Activated CD4-positive, alpha-beta T cell treated with anti-CD3 and anti-CD28 coated beads for 24 hours (primary cell): ENCODE measurements at places on chromosomes 16 and 17.
A peak's percentile ranks its signal among the peaks of the same experiment; 100 is the strongest.

GRCh38 chr16:68642436-68643101, 2.5 kb upstream of the CDH3 start:
- no peak for DNase-seq

- no peak for DNase-seq
These were observed 18.2 kb upstream of the ATF7IP2 start for GRCh38 chr16:10367616-10368188.

DNA sequence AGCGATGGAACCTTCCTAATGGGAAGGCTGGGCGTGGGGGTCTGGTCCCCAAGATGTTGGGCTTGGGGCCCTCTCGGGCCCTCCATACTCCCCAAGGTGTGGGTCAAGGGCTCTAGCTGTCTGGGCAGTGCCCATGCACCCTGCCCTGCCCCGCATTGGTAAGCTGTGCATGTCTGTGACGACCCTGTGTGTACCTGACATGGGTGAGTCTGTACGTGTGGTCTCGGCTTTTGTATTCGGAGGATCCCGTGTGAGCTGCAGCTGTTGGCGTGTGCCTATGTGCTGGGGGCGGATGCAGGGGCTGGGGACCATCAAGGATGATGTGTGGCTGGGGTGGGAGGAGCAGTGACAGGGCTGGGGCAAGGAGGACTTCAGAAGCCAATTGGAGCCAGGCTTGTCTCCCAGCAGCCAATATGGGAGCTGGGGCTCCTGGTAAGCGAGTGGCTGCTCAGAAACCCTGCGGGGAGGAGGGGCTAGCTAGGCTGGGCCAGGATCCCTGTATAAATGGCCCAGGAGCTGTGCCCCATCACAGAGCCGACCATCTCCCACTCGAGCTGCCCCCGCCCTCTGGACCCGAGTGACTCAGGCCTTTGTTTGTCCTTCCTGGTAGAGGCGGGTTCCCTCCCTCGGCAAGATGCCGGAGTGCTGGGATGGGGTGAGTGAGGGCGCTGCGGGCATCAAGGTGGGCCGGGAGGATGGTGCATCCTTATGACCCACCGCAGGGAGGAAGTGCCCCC, at the start of gene NDRG4:
Gene NDRG4, plus strand, starts transcription at position 529 of the 737 bp plus-strand sequence. Its CDS starts 106 bp downstream, at position 635.
- DNase-seq = no peak

GRCh38 chr17:64920419-64921172, 1.3 kb upstream of the LRRC37A3 start:
- no peak for DNase-seq

DNA sequence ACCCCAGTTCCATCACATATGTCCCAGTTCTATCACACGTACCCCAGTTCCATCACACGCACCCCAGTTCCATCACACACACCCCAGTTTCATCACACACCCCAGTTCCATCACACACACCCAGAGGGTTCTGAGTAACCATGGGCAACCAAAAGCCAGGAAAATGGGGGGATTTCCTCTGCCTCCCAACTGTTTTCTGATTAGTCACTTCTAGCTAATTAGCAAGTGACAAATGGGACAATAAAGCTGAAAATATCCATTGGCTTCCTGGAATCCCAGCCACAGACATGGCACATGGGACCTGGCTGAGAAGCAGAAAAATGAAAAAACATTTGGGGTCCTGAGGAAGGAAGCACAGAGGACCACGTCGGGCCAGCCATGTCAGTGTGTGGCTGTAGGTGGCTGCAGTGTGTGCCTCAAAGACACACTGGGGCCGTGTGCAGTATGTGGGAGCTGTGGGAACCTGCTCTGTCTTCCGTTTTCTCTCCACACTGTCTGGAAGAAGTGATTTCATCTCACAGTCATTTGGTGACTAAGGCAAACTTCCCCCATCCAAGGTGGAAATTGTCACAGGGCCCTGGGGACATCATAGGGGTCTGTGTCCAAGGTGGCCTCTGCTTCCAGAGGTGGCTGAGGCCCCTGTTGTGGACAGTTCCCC, 106.7 kb downstream of the CMIP start:
- no peak for DNase-seq

GRCh38 chr17:27424941-27425340, 31.3 kb upstream of the KSR1 start:
- no peak for DNase-seq

DNA sequence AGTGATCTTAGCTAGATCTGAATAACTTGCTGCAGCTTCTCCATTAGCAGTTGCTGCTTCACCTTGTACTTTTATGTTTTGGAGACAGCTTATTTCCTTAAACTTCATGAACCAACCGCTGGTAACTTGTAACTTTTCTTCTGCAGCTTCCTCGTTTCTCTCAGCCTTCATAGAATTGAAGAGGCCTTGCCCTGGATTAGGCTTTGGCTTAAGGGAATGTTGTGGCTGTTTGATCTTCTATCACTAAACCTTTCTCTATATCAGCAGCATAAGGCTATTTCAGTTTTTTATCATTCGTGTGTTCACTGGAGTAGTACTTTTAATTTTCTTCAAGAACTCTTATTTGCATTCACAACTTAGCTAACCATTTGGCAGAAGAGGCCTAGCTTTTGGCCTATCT, 21.5 kb upstream of the TMEM92 start:
- DNase-seq = no peak

- no peak for DNase-seq
These were observed 19.4 kb downstream of the CEP295NL start for GRCh38 chr17:78883533-78884131.

- no peak for DNase-seq
These were observed 263.7 kb downstream of the MAP2K6 start for GRCh38 chr17:69678206-69678605.

DNA sequence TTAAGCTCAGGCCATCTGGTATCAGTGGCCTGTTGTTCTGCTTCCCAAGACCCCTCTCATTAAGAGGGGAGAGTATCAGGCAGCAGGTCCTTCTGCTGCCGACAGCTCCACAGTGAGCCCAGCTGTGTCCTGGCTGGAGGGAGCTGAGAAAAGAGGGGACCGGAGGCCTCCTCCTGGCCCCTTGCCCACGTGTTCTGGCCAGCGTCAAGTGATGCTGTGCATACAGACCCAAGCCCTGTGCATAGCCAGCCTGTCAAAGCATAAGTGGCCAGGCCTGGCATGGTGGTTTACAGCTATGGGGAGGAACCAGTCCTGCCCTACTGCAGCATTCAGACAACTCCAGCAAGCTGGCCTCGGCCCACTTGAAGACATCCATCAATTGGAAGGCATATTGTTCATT, 48.0 kb downstream of the ABCC6 start:
- DNase-seq = no peak

DNA sequence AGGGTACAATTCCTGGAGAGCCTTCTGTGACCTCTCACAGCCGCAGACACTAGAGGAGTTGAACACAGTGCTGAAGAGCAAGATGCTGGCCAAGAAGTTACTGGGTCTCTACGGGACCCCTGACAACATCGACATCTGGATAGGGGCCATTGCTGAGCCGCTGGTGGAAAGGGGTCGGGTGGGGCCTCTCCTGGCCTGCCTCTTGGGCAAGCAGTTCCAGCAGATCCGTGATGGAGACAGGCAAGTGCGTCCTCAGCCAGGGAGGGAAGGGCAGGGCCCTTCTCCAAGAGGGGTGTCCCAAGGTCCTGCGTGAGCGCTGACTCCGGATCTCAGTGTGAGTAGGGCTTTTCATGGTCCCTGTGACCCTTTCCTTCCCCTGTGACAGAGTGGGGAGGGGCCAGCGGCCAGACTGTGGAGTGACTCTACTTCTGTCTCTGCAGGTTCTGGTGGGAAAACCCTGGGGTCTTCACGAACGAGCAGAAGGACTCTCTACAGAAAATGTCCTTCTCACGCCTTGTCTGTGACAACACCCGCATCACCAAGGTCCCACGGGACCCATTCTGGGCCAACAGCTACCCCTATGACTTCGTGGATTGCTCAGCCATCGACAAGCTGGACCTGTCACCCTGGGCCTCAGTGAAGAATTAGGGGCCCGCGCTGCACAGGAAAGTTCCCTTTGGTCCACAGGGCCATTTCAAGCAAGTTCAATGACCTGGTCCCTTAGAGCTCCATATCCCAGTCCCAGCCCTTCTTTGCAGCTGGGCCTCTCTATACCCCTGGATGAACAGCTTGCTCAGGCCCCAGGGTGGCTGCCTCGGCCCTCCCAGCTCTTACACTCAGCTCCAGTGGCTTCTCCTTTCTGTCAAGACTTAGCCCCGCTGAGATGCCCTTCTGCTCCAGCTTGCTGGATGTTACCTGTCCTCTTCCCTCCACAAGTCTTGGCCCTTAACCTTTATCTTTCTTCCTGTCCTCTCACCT, 13.1 kb downstream of the MPO start:
- DNase-seq = no peak

- peak; percentile 81 for DNase-seq
These were observed 5.2 kb downstream of the CCR7 start for GRCh38 chr17:40559954-40560591.

DNA sequence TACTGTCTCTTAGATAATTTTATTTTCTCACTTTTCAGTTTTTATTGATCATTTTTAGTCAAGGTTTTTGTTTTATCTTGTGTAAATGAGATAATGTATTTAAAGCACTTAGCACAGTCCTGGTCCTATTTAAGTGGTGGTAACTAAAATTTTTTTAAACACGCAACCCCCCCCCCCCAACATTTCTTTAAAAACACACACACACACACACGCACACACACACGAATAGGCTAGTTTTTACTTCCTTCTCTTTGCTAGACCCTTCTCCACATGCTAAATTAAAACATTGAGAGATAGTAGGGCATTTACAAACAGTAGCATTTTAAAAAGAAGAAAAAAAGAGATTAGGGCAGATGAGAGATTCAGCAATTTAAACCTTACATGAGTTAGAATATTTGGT, 5.0 kb downstream of the NFATC3 start:
- DNase-seq = no peak

- no peak for DNase-seq
These were observed 10.3 kb downstream of the ZNF385C start for GRCh38 chr17:42087736-42088705.

GRCh38 chr17:31580706-31581490, 189.4 kb downstream of the RAB11FIP4 start:
- no peak for DNase-seq

- DNase-seq = no peak
These were observed 82.8 kb downstream of the PLCG2 start for GRCh38 chr16:81861915-81862314.

- no peak for DNase-seq
These were observed 29.1 kb upstream of the CRHR1 start for GRCh38 chr17:45755050-45755449.

DNA sequence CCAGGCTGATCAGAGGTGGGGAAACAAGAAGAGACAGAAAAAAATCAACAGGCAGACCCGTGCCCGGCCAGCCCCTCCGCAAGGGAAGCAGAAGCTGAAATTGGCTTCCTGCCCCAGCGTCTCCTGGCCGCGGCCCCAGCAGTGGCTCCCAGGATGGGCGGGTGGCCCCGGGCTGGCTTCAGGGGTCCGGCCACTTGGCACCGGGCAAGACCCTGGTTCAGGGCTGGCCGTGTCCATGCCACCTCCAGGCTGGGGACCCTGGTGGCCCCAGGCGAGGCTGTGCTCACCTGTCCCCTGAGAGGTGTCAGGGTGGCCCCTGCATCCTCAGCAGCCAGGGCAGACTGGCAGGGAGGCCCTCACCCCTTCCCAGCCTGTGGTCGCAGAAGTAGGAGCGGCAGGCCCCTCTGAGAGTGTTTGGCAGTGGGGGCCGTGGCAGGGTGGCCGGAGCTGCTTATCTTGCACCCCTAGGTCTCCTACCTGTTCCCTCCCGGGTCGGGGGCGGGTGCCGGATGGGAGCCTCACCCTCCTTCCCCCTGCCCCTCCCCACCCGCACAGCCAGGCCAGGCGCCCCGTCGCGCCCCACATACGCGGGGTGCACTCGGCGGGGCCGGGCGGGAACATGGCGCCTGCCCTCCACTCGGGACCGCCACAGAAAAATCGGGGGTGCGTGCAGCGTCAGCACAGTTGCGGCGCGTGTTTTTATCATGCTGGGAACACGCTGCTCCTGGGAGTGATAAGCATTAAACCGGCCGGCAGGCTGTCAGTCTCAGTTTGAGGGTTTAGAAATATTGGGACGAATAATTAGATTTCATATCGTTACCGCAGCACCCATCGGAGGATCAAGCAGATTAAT, 46.7 kb upstream of the ZC3H18 start:
- DNase-seq = no peak

GRCh38 chr17:82696916-82697807, 1.3 kb downstream of the RAB40B start:
- DNase-seq = no peak

GRCh38 chr17:28226563-28227315, 92.3 kb upstream of the TMEM97 start:
- no peak for DNase-seq

GRCh38 chr17:12789075-12789480, 220 bp upstream of the ARHGAP44 start:
- no peak for DNase-seq

DNA sequence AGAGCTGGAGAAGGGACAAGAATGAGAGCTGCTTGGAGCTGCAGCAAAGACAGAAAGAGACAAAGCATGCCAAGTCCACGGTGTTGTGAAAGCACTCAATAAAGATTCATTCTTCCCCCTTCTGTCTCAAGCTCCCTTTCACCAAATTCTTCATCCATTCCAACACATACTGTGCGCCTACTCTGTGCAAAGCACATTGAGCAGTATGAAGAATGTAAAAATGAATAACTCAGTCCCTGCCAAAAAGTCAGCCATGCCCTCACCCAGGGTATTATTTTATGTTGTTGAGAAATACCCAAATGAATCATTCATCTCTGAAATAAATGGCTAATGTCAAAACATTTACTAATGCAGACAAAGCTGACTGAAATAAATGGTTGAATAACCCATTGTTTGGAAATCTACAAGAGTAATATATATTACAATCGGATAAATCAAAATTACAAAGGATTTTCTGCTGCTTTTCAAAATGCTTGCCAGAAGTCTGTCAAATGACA, 282.9 kb upstream of the IRX5 start:
- DNase-seq = no peak

DNA sequence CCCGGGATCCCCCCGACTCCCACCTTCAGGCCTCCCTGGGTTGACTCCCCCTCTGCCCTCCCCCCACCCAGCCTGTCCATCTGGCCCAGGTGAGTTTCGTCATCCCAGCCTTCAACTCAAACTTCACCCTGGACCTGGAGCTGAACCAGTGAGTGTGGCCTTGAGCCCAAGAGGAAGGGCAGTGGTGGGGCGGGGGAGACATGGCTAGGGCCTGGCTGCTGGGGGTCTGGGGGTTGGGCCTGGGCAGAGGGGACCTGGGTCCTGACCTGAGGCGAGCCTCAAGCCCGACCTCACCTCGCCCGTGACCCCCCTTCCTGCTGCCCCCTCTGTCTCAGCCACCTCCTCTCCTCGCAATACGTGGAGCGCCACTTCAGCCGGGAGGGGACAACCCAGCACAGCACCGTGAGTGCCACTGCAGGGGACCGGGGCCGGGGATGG, 10.9 kb downstream of the ADAM11 start:
- no peak for DNase-seq

GRCh38 chr16:52450916-52451315, 96.0 kb downstream of the TOX3 start:
- DNase-seq = no peak

GRCh38 chr16:85475233-85475632, 137.9 kb upstream of the GSE1 start:
- no peak for DNase-seq

GRCh38 chr17:28986714-28987655, 18.8 kb downstream of the SEZ6 start:
- DNase-seq = no peak
